ENCODE measurements at places on chromosomes 13 and 19.

DNA sequence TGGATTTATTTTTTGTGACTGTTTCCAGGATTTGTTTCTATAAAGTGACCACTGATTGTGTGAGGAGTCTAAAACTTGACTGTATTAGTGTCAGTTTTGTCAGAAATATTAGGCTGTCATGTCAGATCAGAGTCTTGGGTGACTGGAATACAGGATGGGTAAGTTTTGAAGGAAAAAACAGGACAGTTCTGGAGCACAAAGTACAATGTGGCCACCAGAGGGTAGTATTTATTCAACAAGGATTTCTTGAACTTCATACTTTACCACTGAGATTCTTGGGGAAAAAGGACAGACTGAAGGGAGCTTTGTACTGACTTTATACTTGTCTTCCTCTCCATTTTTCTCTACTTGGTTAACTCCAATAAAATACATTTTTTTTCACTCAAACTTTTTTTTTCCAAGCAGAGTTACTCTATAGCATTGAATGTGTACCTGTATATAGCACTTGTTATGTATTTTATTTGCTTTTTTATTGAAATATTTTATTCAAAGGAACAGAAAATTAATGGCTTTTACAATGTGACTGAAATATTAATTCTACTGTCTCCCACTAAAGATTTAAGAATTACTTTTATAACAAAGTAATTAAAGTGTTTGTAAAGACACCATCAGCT lies 51.1 kb downstream of the LMO7 start:
- DNase-seq: peak; percentile 59

DNA sequence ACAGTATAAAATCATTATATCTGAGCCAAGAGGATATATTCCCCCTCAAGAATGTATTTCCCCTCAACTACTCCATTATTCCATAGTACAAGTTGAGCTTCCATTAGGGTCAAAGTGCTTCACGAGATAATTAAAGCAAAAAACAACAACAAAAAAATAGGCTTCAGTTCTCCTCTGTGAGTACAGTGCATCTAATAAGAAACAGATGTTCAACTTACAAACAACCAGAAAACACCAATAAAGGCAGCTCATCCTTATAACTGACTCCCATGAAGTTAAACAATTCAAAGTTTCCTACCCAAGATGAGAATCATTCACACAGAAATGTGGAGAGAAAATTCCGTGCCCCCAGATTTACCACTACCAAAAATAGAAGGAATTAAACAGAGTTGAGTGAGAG lies 854.4 kb downstream of the PCDH9 start:
- no peak for DNase-seq

DNA sequence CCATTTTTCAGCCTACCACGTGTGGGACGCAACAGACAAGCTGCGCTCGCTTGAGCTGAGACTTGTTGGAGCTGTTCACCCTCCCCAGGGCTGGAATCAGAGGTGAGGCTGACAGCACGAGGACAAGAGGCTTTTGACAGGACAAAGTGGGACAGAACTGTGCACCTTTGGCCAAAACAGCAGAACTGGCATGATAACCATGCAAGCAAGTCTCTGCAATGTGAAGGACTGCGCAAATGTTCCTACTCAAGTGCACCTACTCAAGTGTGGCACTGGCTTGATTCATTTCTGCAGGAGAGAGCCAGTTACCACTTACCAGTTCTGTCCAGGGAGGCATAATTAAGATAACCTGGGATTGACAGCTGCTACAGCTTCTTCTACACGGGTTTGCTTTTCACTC lies 62.2 kb upstream of the TM9SF2 start:
- no peak for DNase-seq

DNA sequence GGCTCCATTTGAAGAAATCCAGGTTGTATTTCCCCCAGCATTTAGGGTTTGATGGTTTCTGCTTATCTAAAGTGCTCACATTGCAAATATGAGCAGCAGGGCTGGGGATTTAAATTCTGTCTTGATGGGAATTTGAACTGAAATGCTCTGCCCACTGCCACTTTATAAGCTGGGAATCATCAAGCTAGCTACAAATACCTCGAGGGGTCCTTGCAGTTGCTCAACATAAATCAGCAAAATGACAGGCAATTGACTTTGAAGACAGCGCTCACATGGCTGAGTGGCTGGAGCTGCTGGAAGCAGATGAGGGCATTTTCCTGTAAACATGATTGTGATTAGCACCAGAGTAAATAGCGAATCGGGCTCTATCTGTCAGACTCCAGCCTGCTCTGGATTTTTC lies 39.4 kb upstream of the MEDAG start:
- DNase-seq: no peak

DNA sequence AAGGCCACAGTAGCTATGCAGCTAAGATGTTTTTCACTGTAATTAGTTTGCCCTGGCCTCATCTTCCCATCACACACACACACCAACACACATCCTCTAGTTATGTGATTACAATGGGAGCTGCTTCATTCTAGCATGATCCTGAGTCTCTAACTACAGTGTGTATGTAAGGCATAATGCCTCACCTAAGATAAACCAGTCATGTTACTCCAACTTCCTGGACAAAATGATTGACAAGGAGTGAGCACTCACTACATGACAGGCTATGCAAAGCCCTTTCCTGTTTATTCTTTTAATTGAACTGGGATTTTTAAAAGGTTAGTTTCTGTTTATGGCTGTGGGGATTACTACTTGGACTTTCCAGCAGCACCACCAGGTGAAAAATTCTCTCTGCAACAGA lies 400.8 kb upstream of the ATXN8OS start:
- peak; percentile 29 for DNase-seq

DNA sequence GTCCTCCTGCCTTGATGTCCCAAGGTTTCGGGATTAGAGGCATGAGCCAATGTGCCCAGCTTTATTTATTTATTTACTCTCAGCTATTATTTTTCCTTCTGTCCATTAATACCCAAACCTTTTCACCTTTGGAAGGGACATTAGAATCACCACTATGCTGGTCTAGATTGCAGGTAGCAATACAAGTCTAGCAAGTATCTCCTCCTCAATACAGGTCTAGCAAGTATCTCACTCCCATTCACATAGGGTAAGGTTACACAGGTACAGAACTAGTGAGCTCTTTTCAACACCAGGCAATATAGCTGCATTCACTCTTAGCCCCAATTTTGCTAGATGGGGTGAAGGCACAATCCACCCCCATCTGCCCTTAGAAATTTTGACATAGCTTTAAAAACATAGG lies 17.4 kb upstream of the SPRYD7 start:
- DNase-seq: no peak

GRCh38 chr19:55493645-55494171 lies 5.5 kb downstream of the SSC5D start:
- no peak for DNase-seq

GRCh38 chr13:99065235-99066015 lies 87.6 kb upstream of the DOCK9 start:
- no peak for DNase-seq

- no peak for DNase-seq
These were observed 244.8 kb upstream of the KLHL1 start for GRCh38 chr13:70353096-70353495.

DNA sequence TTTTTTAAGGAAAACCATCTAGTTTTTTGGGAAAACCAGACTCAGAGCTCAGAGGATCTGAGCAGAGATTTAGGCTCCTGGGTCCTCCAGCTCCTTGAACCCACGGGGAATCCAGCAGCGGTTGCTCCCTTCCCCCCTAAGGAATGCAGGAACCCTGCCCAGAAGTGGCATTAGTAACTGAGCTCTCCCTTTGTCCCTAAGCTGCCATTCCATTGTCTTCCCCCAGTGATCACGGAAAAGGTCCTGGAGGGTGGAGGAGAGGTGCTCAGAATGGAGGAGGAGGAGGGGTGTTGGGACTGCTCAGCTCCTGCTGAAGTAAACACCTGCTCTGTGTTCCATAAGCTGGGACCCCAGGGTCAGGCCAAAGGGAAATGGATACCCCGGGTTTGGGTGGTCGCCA lies 16.8 kb upstream of the OR1M1 start:
- DNase-seq: no peak

DNA sequence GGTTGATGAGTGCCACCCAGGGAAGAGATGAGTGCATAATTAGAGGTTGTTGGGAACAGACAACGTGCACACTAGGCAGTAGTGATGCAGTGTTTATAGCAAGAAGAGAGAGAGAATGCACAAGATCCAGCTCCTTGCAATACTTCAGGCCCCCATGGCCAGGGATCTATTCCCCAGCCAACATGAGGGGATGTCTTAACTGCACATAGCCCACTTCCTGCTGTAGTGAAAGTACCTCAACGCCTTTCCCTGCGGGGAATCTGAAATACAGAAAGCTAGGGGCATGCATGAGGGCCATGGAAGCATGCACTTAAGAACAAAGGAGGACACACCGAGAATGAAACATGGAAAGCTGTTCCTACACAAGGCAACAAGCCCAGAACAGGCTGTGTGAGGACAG lies 636.7 kb upstream of the GPC6 start:
- DNase-seq: no peak

- DNase-seq: no peak
These were observed 116.2 kb upstream of the FREM2 start for GRCh38 chr13:38570706-38571105.

DNA sequence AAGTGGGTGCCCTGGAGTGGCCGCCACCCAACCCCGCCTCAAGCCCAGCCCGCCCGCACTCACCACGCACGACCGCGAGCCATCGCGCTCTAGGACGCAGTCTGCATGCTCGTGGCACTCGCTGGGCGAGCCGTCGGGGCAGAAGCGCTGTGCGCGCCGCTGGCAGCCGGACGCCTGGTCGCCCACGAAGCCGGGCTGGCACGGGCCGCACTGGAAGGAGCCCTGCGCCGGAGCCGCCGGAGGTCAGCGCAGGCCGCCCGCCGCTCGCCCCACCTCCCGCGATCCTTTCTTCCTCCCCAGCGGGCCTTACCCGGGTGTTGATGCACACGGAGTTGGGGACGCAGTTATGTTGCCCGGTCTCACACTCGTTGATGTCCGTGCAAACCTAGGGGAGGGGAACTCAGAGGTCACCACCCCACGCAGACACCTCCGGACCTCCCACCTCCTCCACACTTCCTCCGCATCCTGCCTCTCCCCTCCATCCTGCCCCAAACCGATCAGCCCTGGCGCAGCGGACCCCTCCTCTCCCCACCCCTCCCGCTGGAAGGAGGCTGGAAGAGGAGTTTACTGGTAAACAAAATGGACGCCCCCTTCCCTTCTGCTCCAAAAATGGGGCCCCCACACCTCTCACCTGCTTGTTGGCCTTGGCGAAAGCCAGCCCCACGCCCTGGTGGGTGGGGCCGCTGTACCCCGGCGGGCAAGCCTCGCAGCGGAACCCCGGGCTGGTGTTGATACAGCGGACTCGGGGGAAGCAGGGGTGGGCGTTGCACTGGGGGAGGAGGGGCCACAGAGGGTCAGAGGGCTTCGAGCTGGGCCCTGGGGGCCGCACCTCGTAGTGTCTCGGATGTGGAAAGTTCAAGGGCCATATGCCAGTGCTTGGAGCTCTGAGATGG lies 2.3 kb downstream of the COMP start:
- DNase-seq: no peak

All from Karpas-422 (cell line).